ENCODE measurements at places on chromosomes 2 and 18. TPM values are rescaled to one million over a fixed set of nuclear protein-coding genes. Genes with fewer than 3 reads are reported as not detected.

GRCh38 chr2:10161961-10162441, 39.5 kb downstream of the RRM2 start:
- no peak for DNase-seq

The COL4A4 gene
- total RNA-seq: 8.9 TPM

DNA sequence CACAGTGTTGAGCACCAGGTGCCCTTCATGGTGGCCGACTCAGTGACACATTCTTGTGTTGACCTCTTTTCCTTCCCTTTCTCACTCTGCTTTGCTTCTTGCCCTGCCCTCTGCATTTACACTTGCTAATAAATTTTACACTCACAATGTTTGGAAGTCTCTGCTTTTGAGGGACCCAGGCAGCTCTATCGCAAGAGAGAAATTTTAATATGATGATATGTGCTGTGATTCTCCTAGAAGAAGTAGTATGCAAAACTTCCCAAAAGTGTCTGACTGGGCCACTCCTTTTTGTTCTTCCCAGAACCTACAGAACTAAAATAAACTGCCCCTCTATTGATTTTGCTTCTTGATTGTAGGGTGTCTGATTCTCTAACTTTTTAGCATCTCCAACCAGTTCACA, 135.0 kb downstream of the IRS1 start:
- no peak for DNase-seq

DNA sequence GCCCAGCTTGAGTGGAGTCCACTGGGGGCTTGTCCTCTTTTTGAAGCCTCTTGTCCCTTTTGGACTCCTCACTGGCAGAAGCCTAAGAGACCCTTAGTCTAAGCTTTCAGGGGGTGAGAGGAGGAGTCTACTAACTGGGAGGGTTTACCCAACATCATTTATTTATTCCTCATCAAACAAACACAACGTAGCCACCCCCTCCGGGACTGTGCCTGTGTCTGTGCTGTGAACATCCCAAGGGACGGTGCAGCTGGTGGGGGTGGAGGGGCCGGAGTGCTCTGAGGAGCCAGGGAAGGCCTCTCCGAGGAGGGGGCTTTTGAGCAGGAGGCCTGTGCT, 42.7 kb upstream of the TAF1B start:
- no peak for DNase-seq

The ITGAV gene
- total RNA-seq: 178 TPM

The USP14 gene
- total RNA-seq: 51.0 TPM

The TEKT4 gene
- not detected for total RNA-seq

The PMAIP1 gene
- total RNA-seq: 0.58 TPM

DNA sequence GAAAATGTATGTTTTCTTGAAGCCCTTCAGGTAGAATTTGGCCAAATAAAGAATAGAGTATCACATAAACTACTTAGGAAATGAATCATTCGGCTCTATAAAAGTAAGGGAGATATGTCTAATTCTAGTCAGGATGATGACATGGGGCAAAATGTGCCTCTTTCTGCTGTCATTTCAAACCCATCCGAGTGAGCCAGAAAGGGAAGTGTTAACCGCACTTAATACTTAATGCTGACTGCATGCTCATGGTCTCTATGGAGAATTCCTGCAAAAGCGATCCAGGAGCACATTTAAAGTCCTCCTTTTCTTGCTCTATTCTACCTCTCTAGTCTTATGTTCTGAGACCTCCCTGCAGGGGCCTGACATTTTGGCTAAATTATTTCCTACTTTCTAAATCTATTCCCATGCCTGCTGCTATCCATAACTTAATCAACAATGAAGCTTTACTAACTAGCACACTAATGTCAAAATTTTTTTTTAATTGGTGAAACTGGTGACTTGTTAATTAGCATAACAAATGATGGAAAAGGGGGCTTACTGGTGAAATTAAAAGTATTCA, 127.4 kb downstream of the CDC42EP3 start:
- DNase-seq: no peak

GRCh38 chr2:108934583-108935245, 54.3 kb downstream of the EDAR start:
- no peak for DNase-seq

DNA sequence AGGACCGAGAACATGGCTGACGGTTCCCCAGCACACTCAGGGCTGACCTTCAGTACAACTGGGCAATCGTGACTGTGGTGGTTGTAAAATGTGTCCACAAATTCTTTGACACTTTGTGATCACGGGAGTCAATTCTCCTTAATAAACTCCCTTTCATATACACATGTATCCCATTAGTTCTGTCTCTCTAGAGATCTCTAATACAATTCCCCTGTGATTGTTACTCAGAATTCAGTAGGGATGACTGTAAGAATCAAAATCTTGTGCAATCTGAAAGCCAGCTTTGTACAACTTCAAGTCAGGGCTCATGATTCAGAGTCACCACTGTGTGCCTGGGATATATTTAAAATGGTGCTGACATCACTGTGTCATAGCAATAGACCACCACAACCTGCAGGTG, 89.5 kb upstream of the LMAN1 start:
- DNase-seq: no peak

DNA sequence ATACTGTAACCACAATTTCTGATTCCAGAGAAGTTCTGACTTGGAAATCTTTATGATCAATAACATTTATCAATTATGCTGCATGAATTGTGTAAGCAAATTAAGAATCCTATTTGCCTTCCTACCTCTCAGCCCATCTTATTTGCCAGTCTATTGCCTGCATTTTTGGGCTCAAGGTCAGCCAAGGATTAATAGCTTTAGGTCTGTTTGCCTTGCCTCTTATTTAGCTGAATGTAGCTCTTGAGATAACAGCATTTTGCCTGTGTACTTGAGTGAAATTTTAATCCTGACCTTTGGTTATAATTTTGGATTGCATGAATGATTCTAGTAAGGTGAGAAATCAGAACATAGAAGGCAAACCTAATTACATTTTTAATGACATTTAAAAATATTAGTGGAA, 51.2 kb downstream of the MYO3B start:
- DNase-seq: no peak

The GAL3ST2 gene
- total RNA-seq: not detected
